ENCODE measurements at places on chromosomes 7 and 10. TPM values are rescaled to one million over a fixed set of nuclear protein-coding genes. Genes with fewer than 3 reads are reported as not detected.

CLDN3 gene
- total RNA-seq: not detected

CCDC3 gene
- total RNA-seq: 0.50 TPM

PNLIPRP2 gene
- not detected for total RNA-seq

CTAGE6 gene
- total RNA-seq: not detected

TEX36 gene
- 0.27 TPM for total RNA-seq

ERVW-1 gene
- not detected for total RNA-seq

ADAM22 gene
- total RNA-seq: 7.2 TPM

C10orf67 gene
- total RNA-seq: not detected

NUTM2B gene
- total RNA-seq: 0.42 TPM

CH25H gene
- total RNA-seq: not detected

COBL gene
- 5.0 TPM for total RNA-seq

SPDYE9 gene
- not detected for total RNA-seq

DRGX gene
- total RNA-seq: not detected

CHAT gene
- total RNA-seq: not detected

PURB gene
- total RNA-seq: 13.8 TPM

UTF1 gene
- total RNA-seq: not detected

RBM48 gene
- total RNA-seq: 12.5 TPM

ETV1 gene
- total RNA-seq: 18.7 TPM

CRPPA gene
- total RNA-seq: 1.5 TPM

ZNF777 gene
- 14.9 TPM for total RNA-seq

BRI3 gene
- 36.4 TPM for total RNA-seq

TRPV5 gene
- 0.05 TPM for total RNA-seq

SFTPD gene
- total RNA-seq: not detected

ARL5B gene
- 9.6 TPM for total RNA-seq

SLC29A4 gene
- 0.37 TPM for total RNA-seq

TYW1B gene
- 5.8 TPM for total RNA-seq

SFR1 gene
- 5.7 TPM for total RNA-seq

CDNF gene
- total RNA-seq: 4.4 TPM

NCF1 gene
- not detected for total RNA-seq

PRPS1L1 gene
- not detected for total RNA-seq

CBLL1 gene
- total RNA-seq: 27.9 TPM

ERCC6 gene
- 15.9 TPM for total RNA-seq

DHTKD1 gene
- total RNA-seq: 20.6 TPM

SPDYE11 gene
- not detected for total RNA-seq

TMEM273 gene
- not detected for total RNA-seq

KIAA1549 gene
- 3.6 TPM for total RNA-seq

All from A375 (cell line).